Vein endothelial cell (primary cell): ENCODE measurements at places on chromosomes 7 and 10. TPM values are rescaled to one million over a fixed set of nuclear protein-coding genes. Genes with fewer than 3 reads are reported as not detected.

Gene TAX1BP1
- total RNA-seq, result 66.0 and 73.7 TPM in 2 replicates

Gene HOXA5
- 5.9 and 13.6 TPM in 2 replicates for total RNA-seq

Gene EN2
- total RNA-seq, result under 0.01 TPM in 1 of 2 replicates, not detected in the other

Gene RELN
- total RNA-seq, result 59.3 and 137 TPM in 2 replicates

Gene MRC1
- total RNA-seq, result 0.33 and 0.38 TPM in 2 replicates

Gene GPR26
- not detected in 2 replicates for total RNA-seq

Gene PTF1A
- not detected in 2 replicates for total RNA-seq

Gene ARHGAP12
- total RNA-seq, result 29.7 and 36.9 TPM in 2 replicates

Gene FAM237B
- not detected in 2 replicates for total RNA-seq

Gene FAM25G
- not detected in 2 replicates for total RNA-seq

Gene SCIN
- 0.33 and 0.76 TPM in 2 replicates for total RNA-seq

Gene NEUROD6
- total RNA-seq, result not detected in 2 replicates

Gene MBLAC1
- 2.0 and 2.9 TPM in 2 replicates for total RNA-seq

Gene C10orf143
- total RNA-seq, result 0.67 and 1.6 TPM in 2 replicates

Gene CCZ1
- total RNA-seq, result 78.1 and 116 TPM in 2 replicates

Gene FXYD4
- not detected in 2 replicates for total RNA-seq

Gene AKR1C4
- total RNA-seq, result not detected in 2 replicates

Gene OR2A7
- not detected in 2 replicates for total RNA-seq

Gene HNRNPA2B1
- total RNA-seq, result 140 and 169 TPM in 2 replicates

Gene OR6B1
- not detected in 2 replicates for total RNA-seq

Gene OR9A2
- 0.33 TPM in 1 of 2 replicates, not detected in the other for total RNA-seq

Gene ADAM22
- total RNA-seq, result 0.33 and 0.86 TPM in 2 replicates

Gene GFRA1
- 0.86 and 1.3 TPM in 2 replicates for total RNA-seq

Gene PTCD1
- total RNA-seq, result 5.0 and 6.9 TPM in 2 replicates

Gene UPK3BL1
- 11.5 and 17.3 TPM in 2 replicates for total RNA-seq

Gene NANOS1
- 0.48 and 0.65 TPM in 2 replicates for total RNA-seq

Gene GTF2IRD1
- 9.6 and 12.4 TPM in 2 replicates for total RNA-seq

Gene PRSS37
- total RNA-seq, result not detected in 2 replicates

Gene GLRX3
- 96.4 and 120 TPM in 2 replicates for total RNA-seq

Gene PLEKHS1
- under 0.01 TPM in 1 of 2 replicates, not detected in the other for total RNA-seq

Gene EGFR
- 3.6 and 5.3 TPM in 2 replicates for total RNA-seq

Gene ZP3
- 4.2 and 6.5 TPM in 2 replicates for total RNA-seq

Gene RSU1
- 92.1 and 113 TPM in 2 replicates for total RNA-seq

Gene TET1
- 0.96 and 1.3 TPM in 2 replicates for total RNA-seq

Gene TPST1
- total RNA-seq, result 20.1 and 24.8 TPM in 2 replicates

Gene ALOX5
- total RNA-seq, result not detected in 2 replicates

Gene TMEM270
- not detected in 2 replicates for total RNA-seq

Gene ITGA8
- under 0.01 and 0.57 TPM in 2 replicates for total RNA-seq

Gene IDI2
- total RNA-seq, result not detected in 2 replicates

Gene NAT16
- not detected in 2 replicates for total RNA-seq

Gene FKBP14
- 26.2 and 28.1 TPM in 2 replicates for total RNA-seq

Gene USP6NL
- total RNA-seq, result 26.1 and 29.6 TPM in 2 replicates

Gene ACBD7
- 0.65 and 1.9 TPM in 2 replicates for total RNA-seq

Gene ECHDC3
- total RNA-seq, result 1.3 and 11.9 TPM in 2 replicates
